SK-N-SH treated with all-trans-retinoic acid at 6 μM for 48 hours (cell line): ENCODE measurements at places on chromosomes 1 and 21.

DNA sequence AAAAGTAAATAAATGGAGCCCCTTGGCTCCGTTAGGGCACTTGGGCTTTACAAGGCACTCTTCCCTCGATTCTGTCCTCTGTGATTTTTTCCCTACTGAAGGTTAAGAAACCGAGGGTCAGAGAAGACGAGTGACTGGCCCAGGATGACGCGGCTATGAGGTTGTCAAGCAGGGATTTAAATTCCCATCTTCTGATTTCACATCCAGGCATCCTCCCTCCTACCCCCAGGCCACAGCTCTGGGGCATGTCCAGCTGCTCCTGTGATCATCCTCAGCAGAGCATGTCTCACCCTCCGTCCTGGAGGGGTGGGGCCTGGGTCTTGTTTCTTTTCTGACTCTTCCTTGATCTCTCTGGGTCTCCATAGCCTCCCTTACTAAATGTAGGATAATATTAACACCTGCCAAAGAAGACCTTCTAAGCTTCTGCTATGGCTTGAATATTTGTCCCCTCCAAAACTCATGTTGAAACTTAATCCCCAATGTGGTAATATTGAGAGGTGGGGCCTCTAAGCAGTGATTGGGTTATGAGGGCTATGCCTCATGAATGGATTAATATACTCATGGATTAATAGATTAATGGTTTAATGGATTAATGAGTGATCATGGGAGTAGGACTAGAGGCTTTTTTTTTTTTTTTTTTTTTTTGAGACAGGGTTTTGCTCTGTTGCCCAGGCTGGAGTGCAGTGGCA is 4.6 kb downstream of the CRYBG2 start:
- ATAC-seq, result no peak

DNA sequence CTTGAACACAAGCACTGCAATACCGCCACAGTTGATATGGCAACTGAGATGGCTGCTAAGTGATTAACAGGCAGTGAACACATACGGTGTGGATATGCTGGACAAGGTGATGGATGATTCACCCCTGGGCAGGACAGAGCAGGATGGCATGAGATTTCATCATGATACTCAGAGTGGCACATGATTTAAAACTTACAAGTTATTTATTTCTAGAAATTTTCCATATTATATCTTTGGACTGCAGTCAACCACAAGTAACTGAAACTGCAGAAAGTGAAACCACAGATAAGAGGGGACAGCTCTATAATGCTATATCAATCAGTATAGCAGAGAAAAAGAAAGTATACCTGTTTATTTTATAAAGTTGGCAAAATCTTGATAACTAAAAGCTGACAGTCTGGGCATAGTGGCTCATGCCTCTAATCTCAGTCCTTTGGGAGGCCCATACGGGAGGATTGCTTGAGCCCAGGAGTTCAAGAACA is 47.9 kb downstream of the PHACTR4 start:
- peak; percentile 90 for ATAC-seq

DNA sequence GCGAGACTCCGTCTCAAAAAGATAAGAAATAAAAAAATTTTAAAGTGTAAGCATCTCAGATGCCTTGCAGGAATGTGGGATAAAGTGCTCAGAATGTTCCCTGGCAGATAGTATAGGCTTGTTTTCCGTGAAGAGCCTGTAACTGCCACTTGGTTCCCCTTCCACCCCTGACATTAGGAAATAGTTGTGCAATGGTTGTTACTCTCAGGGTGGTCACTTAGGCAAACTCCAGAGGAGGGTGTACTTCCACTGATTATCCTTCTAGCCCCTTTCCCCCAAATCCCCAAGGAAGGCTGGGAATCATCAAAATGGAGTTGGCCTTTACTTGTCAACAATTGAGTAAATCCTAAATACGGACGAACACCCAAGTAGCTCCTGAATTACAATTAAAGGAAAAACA is 10.4 kb downstream of the RPL11 start:
- ATAC-seq, result no peak; the same call in 2 of the 3 replicates

GRCh38 chr1:206457408-206458120 is 12.7 kb upstream of the IKBKE start:
- ATAC-seq, result peak; percentile 1; the same call in 1 of the 3 replicates

DNA sequence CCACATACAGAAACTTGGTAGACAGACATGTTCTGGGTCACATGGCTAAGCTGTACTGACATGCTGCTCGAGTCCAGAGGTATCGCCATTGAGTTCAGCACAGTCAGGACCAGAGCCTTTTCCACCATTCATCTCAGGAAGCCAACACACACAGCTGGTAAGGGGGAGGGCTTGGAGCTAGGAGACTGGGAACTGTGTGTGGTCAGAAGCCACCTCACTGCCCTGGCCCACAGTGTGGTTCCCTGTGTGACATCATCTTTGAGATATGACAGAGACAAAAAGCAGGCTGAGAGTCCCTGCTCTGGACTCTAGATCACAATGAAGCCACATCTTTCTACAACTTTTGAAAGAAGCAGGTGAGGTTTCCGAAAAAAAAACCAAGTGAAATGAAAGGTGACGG is 107.2 kb downstream of the SIM2 start:
- ATAC-seq, result no peak

DNA sequence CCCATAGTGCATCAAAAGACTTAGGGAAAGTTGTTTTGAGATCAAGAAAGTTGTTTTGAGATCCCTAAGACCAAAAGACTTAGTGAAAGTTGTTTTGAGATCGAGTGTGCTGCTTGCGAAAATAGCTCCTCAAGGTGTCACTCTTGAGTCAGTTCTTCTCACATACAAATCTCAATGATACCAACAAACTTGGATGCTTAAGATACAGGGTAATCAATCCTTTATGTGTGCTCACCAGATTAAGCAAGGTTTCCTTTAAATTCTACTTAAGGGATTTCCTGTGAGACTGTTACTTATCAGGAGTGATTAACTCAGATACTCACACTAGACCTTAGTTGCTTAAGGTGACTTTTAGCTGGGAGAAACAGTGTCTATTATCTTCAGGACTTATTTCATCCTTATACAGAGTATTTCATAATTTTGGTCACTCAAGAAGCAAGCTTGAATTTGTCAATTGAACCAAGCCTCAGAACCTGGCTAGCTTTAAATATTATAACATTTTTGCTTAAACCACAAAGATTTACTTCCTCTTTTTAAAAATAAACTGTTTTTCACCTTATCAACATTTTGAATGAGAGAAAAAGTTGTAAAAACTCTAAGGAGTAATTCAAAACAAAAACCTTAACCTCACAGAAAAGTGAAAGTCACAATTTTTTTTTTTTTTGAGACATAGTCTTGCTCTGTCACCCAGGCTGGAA is 8.0 kb upstream of the RLF start:
- peak; percentile 85 for ATAC-seq

DNA sequence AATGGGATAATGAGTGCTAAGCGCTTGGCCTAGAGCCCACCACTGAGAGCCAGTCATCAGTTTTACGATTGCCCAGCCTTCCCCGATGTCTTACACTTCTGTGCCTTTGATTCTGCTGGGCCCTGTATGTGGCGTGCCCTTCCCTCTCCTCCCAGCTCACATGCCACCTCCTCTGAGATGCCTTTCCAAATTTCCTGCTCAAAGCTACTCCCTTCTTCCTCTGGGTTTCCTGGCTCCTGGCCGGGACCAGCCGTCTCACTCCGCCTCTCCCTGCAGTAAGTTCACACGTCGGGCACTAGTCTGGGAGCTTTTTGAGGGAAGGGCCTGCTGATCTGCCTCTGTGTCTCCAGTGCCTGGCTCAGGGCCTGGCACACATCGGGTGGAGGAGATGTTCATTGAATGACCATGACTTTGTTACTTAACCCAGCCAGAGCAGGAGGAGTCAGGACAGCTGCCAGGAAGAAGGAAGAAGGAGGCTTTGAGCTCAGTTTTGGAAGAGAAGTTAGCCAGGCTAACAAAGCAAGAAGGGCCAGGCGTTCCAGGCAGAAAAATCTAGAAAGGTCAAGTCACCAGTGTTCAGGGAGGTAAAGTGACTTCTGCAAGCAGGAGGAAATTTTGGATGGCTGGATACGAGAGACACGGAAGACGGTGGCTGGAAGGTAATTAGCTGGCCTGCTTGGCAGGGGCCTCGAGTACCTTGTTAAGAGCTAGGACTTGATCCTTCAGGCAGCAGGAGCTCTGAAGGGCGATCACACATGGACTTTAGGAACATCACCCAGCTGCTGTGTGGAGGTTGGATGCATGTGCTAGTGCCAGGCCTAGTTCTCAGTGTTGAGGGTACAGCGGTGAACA is 63.6 kb downstream of the EPHB2 start:
- ATAC-seq, result peak; percentile 30

DNA sequence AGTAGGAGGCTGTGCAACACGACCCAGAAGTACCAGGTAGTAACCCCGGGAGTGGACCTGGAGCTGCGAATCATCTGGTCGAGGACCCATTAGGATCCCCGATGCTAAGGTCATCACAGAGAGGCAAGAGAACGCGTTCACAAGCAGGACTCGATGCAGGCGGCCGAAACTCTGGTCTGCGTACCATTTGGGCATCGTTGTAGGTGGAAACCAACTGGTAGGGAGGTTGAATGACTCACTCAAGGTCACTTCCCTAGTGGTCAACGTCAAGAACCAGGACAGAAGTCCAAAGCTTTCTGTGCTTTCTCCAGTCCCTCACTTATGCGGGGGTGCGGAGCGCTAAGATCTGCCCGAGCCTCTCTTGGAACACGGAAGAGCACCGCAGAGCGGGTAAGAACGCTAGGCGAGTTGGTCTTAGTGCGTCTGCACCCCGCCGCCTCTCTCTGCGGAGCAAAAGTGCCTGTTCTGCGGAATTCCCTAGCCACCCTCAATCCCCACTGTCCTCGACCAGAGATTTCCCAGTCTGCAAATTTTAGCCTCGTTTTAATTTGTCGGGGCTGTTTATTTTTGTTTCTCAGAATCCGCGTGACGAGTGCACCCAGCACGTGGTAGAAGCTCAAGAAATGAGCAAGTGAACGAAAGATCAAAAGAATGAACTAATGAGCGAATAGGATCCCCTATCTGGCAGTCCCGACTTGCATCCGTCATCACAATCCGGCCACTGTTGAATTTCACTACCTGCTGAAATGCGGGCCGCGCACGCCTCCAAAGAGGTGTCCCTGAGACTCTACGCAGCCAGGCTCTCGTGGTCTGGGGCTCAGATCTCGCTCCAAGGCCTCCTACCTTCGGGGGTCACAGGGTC is 12.2 kb downstream of the HLX start:
- ATAC-seq, result no peak

DNA sequence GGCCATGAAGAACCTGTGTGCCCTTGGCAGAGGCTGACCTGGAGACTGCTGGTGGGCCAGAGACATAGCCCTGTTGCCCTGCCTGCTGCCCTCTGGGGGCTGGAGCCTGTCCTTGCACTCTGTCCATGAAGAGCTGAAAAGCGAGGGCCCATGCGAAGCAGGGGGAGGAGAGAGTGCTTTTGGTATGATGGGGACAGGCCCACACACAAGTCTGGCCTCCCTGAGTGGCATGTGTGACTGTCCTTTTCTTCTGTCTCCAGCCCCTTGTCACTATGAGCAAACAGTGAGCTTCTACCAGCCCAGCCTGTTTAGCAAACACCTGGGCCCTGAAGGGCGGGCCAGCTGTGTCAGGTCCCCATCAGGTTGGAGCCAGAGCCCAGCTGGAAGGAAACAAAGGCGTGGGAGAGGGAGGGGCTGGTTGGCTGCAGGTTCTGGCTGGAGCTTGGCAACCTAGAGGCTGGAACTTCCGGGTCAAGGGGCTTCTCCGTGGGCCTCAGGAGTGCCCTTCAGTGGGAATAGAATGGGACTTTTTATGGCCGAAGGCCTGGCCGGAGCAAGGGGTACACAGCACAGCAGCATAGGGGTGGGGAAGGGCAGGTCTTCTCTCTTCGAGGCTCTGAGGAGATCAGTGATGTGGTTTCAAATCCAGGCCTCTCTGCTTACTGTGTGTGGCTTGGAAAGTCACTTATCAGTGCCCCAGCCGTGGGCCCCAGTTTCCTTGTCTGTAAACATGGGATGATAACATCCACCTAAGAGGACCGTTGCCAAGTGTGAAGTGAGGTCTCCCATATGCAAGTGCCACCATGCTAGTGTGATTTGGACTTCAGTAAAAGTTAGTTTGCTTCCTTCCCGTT is 14.3 kb downstream of the QSOX1 start:
- peak; percentile 86 for ATAC-seq

DNA sequence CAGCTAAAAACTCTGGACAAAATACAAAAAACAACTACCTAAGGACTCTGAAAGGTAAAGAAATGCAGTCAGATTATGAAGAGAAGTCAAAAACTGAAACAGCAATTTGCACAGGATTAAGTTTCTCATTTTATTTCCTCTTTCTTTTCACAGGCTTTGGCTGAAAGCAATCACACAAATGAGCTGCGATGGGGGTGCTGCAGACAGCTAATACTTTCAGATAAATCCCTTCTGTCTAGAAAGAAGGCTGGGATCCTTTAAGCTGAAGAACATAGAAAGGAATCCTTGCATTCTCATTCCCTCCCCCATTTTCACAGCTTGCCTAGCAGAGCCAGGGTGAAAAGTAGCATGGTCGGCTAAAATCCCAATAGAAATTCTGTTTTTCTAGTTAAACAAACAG is 32.0 kb upstream of the PRDX6 start:
- ATAC-seq, result no peak

DNA sequence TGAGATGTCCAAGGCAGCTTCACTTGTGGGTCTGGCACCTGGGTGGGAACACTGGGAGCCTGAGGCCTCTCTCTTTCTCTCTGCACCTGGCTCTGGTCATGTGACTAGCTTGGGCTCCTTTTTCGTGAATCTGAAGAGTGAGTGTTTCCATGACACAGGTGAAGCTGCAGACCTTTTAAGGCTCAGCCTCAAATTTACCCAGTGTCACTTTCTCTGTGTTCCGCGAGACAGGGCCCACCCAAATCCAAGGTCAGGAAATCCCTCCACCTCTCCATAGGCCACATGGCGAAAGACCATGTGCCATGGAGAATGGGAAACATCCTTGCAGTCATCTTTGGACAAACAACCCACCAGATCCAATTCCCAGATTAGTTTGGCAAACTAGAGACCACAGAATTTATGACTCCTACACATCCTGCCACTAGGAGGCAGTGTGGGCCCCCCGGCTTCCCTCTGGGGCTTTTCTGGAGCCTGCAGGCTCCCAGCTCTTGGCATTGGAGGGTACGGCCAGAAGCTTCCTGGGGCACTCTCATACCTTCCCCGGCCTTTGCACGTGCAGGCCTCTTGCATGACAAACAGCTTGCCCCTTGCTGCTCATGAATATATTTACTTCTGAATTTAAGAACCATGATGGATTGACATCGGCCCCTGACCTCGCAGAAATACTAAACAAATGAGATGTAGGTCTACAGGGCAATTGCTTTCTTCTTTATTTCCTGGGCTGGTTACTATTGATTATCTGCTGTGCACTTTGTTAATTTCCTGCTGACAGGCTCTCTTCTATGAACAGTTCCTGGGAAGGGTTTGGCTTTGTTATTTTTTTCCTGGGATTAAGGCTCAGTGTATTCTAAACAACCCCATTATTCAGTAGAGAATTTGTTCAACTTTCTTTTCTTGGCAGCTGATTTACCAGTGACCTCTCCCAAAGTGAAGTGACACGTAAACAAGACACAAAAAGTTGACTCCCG is 180.7 kb downstream of the KAZN start:
- peak; percentile 59; the same call in 2 of the 3 replicates for ATAC-seq

DNA sequence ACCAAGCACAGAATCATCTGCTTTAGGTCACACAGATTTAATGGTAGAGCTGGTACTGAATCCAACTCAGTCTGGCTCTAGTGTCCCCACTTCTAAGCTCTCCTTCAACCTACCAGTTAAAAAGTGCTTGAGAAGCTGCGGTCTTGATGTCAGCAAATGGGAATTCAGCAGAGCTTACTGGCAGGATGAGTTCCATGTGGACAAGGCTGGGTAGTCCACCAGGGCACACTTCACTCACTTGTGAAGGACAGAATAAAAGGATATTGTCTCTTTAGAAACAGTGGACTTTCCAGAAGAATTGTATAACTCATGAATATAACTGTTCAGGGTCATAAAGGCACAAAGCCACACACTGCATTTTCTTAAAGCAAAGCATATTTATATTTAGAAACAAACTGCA is 35.1 kb upstream of the GUCA2B start:
- no peak for ATAC-seq
